Osteoblast (primary cell): ENCODE measurements at places on chromosomes 1 and 21. TPM values are rescaled to one million over a fixed set of nuclear protein-coding genes. Genes with fewer than 3 reads are reported as not detected.

COQ8A gene
- 14.1 and 16.2 TPM in 2 replicates for total RNA-seq

- no peak for DNase-seq
These were observed 5.9 kb upstream of the TNFSF4 start for GRCh38 chr1:173212952-173213491.

DNA sequence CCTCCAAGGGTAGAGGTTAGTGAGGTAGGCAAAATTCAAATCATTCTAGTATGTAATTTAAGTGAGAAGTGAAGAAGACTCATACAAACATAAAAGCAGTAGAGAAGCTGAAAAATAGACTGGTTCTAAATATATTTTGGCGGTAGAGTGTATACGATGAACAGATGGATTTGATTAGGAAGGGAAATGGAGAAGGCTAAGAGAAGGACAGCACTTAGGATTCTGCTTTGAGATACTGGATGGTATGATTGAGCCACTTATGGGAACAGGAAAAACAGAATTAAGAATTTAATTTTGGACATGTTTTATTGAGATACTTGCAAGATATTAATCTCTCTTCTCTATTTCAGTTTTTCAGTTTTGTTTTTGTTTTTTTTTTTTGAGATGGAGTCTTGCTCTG, 60.1 kb downstream of the EPB41 start:
- DNase-seq: no peak

DNA sequence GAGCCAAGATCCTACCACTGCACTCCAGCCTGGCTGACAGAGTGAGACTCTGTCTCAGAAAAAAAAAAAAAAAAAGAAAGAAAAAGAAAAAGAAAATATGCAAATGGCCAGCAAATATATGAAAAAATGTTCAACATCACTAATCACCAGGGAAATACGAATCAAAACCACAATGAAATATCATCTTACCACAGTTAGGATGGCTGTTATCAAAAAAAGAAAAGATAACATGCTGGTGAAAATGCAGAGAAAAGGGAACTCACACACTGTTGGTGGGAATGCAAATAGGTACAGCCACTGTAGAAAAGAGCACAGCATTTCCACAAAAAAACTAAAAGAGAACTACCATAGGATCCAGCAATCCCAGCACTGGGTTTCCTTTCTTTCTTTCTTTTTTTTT, 477.5 kb downstream of the SMYD3 start:
- DNase-seq: no peak

DNA sequence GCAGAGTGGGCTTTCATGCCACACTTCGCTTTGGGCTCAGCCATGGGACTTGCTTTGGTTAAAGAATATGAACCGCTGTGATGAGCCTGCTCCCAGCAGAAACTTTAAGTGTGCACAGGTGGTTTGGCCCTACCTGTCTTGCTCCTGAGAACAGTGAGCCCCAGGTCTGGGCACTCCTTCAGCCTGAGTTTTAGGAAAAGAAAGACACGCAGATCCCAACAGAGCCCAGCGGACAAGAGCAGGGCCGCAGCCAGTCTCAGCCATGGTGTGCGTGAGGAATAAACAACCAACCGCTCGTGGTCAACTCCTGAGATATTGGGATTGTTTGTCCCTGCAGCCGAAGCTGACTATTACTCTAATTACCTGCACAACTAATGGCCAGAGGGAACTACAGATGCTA, 217.1 kb upstream of the C1orf174 start:
- no peak for DNase-seq
